ENCODE measurements at places on chromosomes 4 and X.

DNA sequence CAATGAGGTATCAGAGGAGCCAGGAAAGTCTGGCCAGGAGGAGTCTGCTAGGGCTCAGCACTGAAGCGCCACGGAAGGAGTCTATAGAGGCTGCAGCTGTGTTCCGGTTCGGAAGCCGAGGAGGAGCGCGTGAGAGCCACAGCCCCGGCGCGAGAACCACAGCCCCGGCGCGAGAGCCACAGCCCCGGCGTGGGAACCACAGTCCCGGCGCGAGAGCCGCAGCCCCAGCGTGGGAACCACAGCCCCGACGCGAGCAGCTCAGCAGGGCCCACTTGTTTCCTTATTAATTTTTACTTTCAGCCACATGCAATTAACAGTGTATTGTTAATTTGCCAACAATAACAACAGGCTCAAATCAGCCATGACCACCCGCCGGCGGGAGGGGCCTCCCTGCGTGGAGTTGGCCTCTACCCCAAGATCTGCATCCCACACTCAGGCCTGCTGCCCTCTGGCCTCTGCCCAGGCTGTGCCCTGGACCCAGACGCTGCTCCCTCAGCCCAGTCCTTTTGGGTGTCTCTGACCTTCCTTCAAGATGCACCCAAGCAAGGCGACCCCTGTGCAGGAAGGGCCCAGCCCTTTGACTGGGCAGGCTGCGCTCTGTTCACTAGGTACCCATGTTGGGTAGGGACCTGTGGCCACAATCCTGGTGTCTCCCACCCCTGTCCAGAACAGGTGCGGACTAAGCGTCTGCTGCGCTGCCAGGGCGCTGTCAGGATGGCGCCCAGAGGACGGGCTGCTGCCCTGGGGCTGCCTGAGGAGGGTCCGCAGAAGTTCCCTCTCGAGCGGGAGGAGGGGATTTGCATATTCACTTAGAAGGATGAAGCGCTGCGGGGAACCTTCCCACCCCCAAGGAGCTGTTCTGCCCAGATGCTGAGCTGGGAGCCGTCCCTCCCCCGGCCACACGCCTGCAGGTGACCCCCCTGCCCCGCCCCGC, 113.8 kb downstream of the ADRA2C start:
- DNase-seq: no peak

DNA sequence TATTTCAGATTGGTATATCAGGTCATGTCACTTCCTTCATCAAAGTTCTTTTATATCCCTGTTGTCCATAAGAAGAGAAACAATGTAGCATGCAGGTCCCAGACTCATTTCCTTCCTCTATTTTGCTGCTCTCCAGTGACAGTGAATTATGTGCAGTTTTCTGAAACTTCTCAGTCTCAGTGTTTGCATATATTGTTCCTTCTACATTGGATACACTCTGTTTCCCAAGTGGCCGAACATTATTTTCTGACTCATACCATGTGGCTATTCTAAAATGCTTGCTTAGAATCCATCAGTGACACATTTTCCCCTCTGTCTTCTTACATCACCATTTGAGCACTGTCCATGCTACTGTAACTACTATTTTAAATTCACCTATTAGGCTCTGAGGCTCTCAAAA, 305.7 kb downstream of the PDHA2 start:
- DNase-seq: no peak

DNA sequence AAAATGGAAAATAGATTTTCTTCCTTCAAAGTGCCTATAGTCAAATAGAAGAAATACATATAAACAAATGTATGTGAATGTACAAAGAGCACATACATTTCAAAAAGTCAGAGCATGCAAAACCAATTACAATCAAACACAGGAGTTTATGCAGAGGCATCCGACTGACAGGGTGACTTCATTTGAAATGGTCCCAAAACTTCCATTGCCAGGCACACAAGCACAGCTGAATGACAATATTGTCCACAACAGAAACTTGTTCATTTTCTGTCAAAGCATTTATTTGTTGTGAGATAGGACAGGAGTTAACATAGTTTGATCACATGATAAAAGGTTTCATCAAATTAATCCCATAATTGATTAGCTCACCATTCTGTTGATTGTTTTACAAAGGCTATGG, 96.4 kb upstream of the TTC29 start:
- DNase-seq: no peak

DNA sequence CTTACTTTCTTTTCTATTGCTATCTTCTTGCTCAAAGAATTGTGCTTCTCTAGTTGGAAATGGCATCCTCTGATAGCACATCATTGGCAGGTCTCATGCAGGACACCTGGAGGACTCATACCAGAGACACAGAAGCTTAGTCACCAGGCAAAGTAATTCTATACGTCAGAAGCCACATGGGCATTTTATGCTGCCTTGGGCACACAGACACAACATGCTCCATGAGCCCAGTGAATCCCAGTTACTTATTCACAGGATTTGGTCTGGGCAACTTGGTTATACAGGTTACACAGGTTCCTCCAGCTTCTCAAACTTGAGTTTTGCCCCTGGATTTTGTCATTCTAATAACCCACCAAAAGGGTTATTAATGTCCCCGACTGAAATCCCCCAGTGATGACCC, 7.1 kb downstream of the RASSF6 start:
- DNase-seq: no peak

DNA sequence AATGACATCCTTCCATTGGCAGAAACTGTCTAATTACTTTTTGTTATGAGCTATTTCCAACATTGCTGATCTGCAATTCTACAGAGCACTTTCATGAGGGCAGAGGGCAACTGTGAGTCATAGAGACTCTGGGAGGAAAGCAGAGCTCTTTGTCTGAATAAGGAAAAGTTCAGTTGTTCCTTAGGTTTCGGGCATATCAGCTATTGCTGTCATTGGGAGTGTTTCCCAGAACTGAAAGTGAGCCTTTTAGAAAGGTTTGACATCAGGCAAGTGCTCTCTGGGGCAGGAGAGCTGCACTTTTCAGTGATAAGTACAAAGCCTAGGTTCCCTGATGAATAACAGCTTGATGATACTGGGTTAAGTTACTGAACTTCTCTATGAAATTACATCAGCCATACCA, 119.2 kb upstream of the EDNRA start:
- no peak for DNase-seq

DNA sequence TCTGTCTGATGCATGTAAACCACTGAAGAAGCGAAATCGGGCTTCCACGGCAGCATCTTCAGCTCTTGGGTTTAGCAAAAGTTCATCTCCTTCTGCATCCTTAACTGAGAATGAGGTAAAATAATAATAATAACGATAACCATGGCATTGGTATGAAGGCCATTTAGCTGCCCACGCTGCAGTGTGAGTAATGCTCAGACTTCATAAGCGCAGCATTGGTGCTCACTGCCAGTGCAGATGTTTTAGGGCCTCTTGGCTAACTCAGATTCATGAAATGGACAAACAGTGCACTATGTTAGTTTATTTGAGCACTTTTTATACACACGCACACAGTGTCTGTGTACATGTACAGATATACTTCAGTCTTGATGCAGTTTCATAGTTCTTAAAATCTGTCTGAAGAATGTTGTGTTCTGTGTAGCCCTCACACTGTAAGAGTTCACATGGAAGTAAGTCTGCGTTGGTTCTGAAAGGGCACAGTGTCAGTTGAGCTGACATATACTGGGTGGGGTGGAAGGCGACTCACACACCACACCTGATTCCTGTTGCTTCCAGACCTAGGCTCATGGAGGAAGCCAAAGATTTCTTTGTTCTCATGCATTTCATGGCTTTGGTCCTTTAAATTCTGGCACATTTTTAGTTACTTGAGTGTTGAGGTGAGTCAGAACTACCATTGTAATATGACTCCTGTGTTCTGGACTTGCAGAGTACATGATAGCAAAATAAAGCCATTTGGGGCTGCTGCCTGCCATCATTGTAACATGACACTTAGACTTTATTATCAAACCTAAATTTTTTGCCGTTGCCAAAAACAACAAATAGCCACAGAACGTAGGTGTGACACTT, 68.7 kb downstream of the NSD2 start:
- no peak for DNase-seq

- DNase-seq: no peak
Observed at GRCh38 chr4:52657618-52658501, 1.2 kb downstream of the USP46 start.

GRCh38 chr4:182855877-182856276, 61.3 kb downstream of the DCTD start:
- no peak for DNase-seq

- no peak for DNase-seq
Observed at GRCh38 chr4:38672397-38673129, 8.6 kb downstream of the KLF3 start.

- no peak for DNase-seq
Observed at GRCh38 chr4:41024556-41025491, 189.5 kb downstream of the APBB2 start.

GRCh38 chrX:117059848-117060247, 597.1 kb upstream of the CT83 start:
- no peak for DNase-seq

DNA sequence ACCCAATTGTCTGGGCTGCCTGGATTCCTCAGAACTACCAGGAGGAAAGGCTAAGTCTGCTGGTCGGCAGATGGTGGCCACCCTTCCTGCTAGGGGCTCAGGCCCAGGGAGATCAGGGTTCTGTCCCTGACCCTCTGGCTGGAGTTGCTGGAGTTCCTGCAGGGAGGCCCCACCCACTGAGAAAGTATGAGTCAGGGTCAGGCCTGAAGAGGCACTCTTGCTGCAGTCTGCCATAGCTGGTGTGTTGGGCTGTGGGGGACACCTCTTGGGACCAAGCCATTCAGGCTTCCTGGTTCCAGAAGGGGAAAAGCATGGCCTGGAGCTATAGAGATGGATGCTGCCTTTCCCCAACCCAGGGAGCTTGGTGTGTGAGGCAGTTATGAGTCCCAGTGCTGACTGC, 40.4 kb upstream of the PCDH18 start:
- no peak for DNase-seq

GRCh38 chr4:12399781-12400180, 971.1 kb upstream of the HS3ST1 start:
- no peak for DNase-seq

- DNase-seq: no peak
Observed at GRCh38 chr4:152110780-152111179, 350.0 kb upstream of the GATB start.

DNA sequence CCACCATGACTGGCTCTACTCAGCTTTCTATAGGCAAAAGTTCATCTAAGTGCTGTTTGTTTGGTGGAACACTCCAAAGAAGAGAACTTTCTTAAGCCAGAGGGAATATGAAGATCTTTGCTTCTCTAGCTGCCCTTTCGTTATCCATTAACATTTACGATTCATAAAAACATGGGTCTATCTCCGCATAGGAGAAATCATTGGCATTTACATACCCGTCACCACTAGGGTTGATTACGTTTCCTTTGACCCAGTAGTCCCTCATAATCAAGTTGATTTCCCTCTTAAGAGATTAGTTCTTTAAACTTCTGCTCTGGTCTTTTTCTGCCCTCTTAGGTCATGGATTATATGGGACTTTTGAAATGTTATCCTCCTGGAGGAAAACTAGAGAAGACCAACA, 57.5 kb downstream of the PTCHD1 start:
- DNase-seq: no peak

- no peak for DNase-seq
Observed at GRCh38 chr4:95193391-95194224, 355.2 kb downstream of the UNC5C start.

- DNase-seq: peak; percentile 2
Observed at GRCh38 chrX:71859637-71860036, 51.0 kb upstream of the NHSL2 start.

DNA sequence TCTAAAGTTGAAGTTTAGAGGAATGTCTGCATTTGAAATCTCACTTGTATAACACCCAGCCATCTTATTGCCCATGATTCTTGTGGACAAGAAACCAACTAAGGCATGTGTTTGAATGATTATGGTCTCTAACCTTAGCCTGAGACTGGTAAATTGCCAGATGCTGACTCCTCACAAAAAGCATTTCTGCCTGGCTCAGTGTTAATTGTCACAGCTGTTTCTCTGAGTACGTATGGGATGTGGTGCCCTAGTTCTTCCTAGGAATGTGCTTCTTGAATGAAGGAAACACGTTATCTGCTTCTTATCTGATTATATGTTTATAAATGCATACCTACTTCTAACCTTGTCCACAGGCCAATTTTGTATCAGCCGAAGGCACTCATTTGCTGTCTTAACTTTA, 63.1 kb upstream of the NDP start:
- no peak for DNase-seq

- DNase-seq: no peak
Observed at GRCh38 chr4:121860121-121860520, 10.2 kb downstream of the BBS7 start.
